ENCODE measurements at places on chromosomes 5 and 9. TPM values are rescaled to one million over a fixed set of nuclear protein-coding genes. Genes with fewer than 3 reads are reported as not detected.

TRIM7 gene
- total RNA-seq, result 1.0 TPM

PCDHA3 gene
- not detected for total RNA-seq

IFNA13 gene
- total RNA-seq, result not detected

GALT gene
- 130 TPM for total RNA-seq

SLC36A3 gene
- not detected for total RNA-seq

IRX2 gene
- not detected for total RNA-seq

CDHR2 gene
- total RNA-seq, result 1.7 TPM

WNT8A gene
- not detected for total RNA-seq

IFNB1 gene
- not detected for total RNA-seq

SMIM3 gene
- 20.4 TPM for total RNA-seq

DMGDH gene
- 1.0 TPM for total RNA-seq

MYORG gene
- 1.0 TPM for total RNA-seq

IFNK gene
- total RNA-seq, result not detected

TMOD1 gene
- 1.1 TPM for total RNA-seq

PCDHGA9 gene
- 0.25 TPM for total RNA-seq

POU5F2 gene
- 1.7 TPM for total RNA-seq

HSPA4 gene
- total RNA-seq, result 115 TPM

SLC34A1 gene
- total RNA-seq, result 0.11 TPM

PDGFRB gene
- total RNA-seq, result 4.1 TPM

PLPPR1 gene
- total RNA-seq, result not detected

XRCC4 gene
- total RNA-seq, result 11.3 TPM

SPINK7 gene
- not detected for total RNA-seq

TEK gene
- total RNA-seq, result not detected

PCDHA9 gene
- total RNA-seq, result not detected

FOXD4L6 gene
- not detected for total RNA-seq

SEMA5A gene
- total RNA-seq, result 1.1 TPM

FGF10 gene
- not detected for total RNA-seq

MYOZ3 gene
- 0.07 TPM for total RNA-seq

CCL27 gene
- total RNA-seq, result 0.25 TPM

VCAN gene
- not detected for total RNA-seq

KIF4B gene
- not detected for total RNA-seq
